Nephron progenitor cell (in vitro differentiated cells): ENCODE measurements at places on chromosomes 4 and X.
A peak's percentile ranks its signal among the peaks of the same experiment; 100 is the strongest.

- no peak overlapping the region for H3K4me3 ChIP-seq
- H3K4me1 ChIP-seq: peaks cover 37% of the 10 kb centered on the region
- H3K27ac ChIP-seq: peak overlapping the region; percentile 44
- H3K36me3 ChIP-seq: no peaks in the 10 kb centered on the region
Observed at GRCh38 chr4:75248770-75249407, 265.3 kb downstream of the RCHY1 start.

DNA sequence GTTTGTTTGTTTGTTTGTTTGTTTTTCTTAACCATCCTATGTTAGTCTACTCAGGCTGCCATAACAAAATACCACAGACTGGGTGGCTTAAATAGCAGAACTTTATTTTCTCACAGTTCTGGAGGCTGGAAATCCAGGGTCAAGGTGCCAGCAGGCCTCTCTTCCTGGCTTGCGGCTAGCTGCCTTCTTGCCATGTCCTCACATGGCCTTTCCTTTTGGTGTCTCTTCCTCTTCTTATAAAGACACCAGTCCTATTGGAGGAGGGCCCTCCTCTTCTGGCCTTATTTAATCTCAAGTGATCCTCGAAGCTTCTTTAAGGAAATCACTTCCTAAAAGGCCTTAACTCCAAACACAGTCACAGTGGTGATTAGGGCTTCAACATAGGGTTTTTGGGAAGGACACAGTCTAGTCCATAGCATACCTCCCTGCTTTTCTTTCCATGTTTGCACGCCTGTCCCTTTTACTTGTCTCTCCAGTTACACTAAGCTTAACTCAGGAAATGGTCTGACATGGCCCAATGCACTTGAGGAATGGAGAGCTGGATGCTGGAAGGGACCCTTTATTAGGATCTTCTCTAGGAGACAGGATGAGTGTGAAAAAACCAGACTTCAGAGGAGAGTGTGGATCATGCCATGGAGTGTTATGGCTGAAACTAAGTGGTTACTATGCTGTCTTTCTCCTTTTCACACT lies 36.0 kb upstream of the MGST2 start:
- H3K27ac ChIP-seq: peak overlapping the region; percentile 77
- H3K4me3 ChIP-seq: no peak overlapping the region
- peak; percentile 24 for DNase-seq
- peaks cover 16% of the 10 kb centered on the region for H3K36me3 ChIP-seq

GRCh38 chrX:46326161-46326560 lies 219.1 kb downstream of the ZNF674 start:
- peaks cover 32% of the 10 kb centered on the region for H3K4me1 ChIP-seq
- no peak overlapping the region for H3K27ac ChIP-seq
- no peak for DNase-seq
- H3K36me3 ChIP-seq: no peaks in the 10 kb centered on the region

GRCh38 chr4:38105475-38106220 lies 145.4 kb downstream of the PTTG2 start:
- H3K4me1 ChIP-seq: peaks cover 62% of the 10 kb centered on the region
- no peak overlapping the region for H3K27ac ChIP-seq
- H3K27me3 ChIP-seq: no peaks in the 10 kb centered on the region
- no peak overlapping the region for H3K4me3 ChIP-seq

- H3K4me3 ChIP-seq: no peak overlapping the region
- H3K36me3 ChIP-seq: peaks cover 40% of the 10 kb centered on the region
- H3K4me1 ChIP-seq: no peaks in the 10 kb centered on the region
Observed at GRCh38 chr4:48360285-48361011, 19.1 kb downstream of the SLAIN2 start.
